Activated naive CD8-positive, alpha-beta T cell treated with anti-CD3 and anti-CD28 coated beads for 36 hours (primary cell): ENCODE measurements at places on chromosomes 6 and 20. TPM values are rescaled to one million over a fixed set of nuclear protein-coding genes. Genes with fewer than 3 reads are reported as not detected.
A peak's percentile ranks its signal among the peaks of the same experiment; 100 is the strongest.

DNA sequence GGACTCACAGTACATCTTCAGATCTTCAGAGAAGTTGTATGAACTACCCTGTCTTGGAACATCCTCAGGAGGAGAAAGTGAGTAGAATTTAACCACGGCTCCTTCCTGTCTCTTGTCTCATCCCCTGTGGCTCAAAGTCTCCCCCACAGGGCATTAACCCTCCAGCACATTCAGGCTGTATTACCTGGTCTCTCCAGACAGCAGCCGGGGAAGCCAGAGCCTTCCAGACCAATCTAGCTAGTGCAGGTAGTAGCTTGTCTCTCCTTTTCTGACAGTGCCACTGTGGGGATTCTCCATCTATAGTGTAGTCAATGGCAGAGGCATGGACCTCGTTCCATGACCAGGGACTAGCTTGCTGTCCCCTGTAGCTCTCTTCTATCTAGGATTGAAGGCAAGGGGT lies 16.9 kb upstream of the ELMO2 start:
- H3K4me1 ChIP-seq, result peaks cover 2% of the 10 kb centered on the region
- H3K4me3 ChIP-seq, result no peak overlapping the region
- DNase-seq, result no peak
- peaks cover 36% of the 10 kb centered on the region for H3K27me3 ChIP-seq
- no peak overlapping the region for H3K27ac ChIP-seq
- H3K36me3 ChIP-seq, result no peaks in the 10 kb centered on the region

DNA sequence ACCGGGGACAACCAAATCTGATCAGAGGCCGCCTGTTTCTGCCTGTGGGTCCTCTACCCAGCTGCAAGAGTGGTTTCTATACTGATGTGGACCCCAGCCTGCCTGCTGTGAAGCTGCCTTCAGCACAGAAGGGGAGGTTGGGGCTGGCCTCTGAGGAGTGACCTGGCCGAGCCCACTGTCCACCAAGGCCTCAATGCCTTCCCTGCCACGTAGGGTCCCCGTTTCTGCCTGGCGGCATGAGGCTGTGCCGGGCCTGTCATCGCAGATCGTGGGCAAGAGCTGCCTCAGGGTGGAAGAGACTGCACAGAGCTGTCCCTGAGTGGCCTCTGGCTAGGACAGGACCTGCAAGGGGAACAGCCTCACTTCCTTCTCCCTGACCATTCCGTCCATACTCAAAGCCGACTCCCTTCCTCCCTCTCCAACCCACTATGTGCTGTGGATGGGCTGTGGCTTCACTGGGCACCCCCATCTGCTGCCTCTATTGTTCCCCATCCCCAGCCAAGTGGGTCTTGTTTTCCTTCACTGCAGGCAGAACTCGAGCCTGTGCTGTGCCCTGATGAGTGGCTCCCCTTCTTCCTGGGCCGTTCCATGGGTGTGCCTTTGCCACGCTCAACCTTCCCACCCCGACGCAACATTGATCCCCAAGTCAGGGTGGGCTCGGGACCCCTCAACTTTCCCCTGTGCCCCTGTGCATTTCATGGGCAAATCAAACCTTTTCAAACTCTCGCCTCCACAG lies 60.3 kb downstream of the ERMARD start:
- no peak overlapping the region for H3K4me3 ChIP-seq
- H3K27ac ChIP-seq, result no peak overlapping the region
- H3K4me1 ChIP-seq, result peaks cover 17% of the 10 kb centered on the region
- H3K36me3 ChIP-seq, result no peaks in the 10 kb centered on the region
- peaks cover 47% of the 10 kb centered on the region for H3K27me3 ChIP-seq
- no peak for DNase-seq

GRCh38 chr6:15588971-15589634 lies 73.7 kb downstream of the DTNBP1 start:
- H3K27me3 ChIP-seq, result no peaks in the 10 kb centered on the region
- H3K36me3 ChIP-seq, result peaks cover 20% of the 10 kb centered on the region
- H3K4me3 ChIP-seq, result no peak overlapping the region
- H3K4me1 ChIP-seq, result peaks cover 37% of the 10 kb centered on the region
- DNase-seq, result no peak

DNA sequence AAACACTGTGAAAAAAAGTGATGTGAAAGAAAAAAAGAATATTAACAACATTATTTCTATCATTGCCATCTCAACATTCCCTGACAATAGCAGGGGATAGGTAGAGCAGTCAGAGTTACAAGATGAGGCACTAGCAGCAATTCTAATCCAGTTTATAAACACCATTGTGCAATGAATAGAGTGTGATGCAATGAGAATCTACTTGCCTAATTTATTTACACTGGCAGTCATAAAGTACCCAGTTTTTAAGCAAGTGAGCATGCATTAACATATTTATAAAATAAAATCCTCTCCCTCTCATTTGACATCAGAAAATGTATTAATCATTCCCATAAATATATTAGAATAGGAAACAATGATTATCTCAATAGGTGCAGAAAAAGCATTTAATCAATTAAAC lies 2.5 kb upstream of the MANEA start:
- peaks cover 36% of the 10 kb centered on the region for H3K4me1 ChIP-seq
- H3K27me3 ChIP-seq, result no peaks in the 10 kb centered on the region
- no peak overlapping the region for H3K27ac ChIP-seq

GRCh38 chr6:2110504-2110903 lies 134.9 kb downstream of the GMDS start:
- no peak for DNase-seq
- peak overlapping the region; percentile 92 for H3K27ac ChIP-seq
- peak overlapping the region; percentile 66 for H3K4me3 ChIP-seq
- H3K27me3 ChIP-seq, result no peaks in the 10 kb centered on the region

DNA sequence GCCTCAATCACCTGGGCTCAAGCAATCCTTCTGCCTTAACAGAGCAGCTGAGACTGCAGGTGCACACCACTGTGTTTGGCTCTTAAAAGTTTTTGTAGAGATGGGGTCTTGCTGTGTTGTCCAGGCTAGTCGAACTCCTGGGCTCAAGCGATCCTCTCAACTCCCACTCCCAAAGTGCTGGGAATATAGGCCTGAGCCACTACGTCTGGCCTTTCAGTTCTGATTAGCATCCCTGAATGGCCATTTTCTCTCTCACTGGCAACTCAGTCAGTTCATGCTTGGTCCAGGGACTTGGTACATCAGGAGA lies 28.5 kb downstream of the DNMT3B start:
- H3K27ac ChIP-seq, result no peak overlapping the region
- no peak overlapping the region for H3K4me3 ChIP-seq
- no peaks in the 10 kb centered on the region for H3K27me3 ChIP-seq
- peaks cover 30% of the 10 kb centered on the region for H3K4me1 ChIP-seq

DNA sequence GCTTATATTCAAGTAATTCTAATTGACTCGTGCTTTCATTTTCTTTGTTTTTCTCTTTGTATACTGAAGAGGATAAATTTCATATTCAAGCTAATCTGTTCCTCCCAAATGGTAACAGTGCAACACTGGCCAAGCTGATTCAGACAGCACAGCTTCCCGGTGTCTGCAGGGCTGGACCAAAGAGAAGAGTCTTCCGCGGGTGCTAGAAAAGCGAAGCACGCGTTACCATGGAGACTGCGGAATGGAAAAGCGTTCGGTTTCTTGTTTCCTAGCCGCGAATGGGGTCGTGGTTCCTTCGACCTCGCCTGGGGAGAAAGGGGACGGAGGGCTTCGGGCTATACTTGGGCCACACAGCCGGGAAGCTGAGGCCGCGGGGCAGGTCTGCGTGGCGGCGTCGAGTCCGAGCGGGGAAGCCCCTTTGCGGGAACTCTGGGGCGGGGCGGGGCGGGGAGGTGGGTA lies 6.2 kb upstream of the ZNF311 start:
- peaks cover 27% of the 10 kb centered on the region for H3K27me3 ChIP-seq
- peak; percentile 55 for DNase-seq
- H3K4me3 ChIP-seq, result peak overlapping the region; percentile 78
- peak overlapping the region; percentile 45 for H3K27ac ChIP-seq
- peaks cover 15% of the 10 kb centered on the region for H3K4me1 ChIP-seq

- no peak for DNase-seq
- H3K4me3 ChIP-seq, result peak overlapping the region; percentile 68
- peaks cover 8% of the 10 kb centered on the region for H3K36me3 ChIP-seq
- H3K4me1 ChIP-seq, result peaks cover 30% of the 10 kb centered on the region
- peaks cover 13% of the 10 kb centered on the region for H3K27me3 ChIP-seq
- H3K27ac ChIP-seq, result peak overlapping the region; percentile 86
These were observed 8.2 kb upstream of the CD83 start for GRCh38 chr6:14109411-14109826.

DNA sequence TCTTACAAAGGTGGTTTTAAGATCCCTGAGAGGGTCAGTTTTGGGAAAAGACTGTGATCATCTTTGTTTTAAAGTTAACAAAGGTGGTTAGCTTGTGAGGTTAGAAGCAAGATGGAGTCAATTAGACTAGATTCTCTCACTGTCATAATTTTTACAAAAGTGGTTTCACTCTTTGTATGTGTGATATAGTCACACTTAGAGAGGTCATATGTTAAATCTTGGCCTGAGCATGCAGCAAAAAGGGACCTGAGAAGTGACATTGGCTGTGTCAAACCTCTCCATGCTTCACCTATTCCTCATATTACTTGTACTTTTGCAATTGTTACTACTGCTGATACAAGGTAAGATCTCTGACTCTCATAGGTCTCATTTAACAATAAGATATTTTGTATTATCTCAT lies 368.0 kb downstream of the TBC1D32 start:
- no peaks in the 10 kb centered on the region for H3K4me1 ChIP-seq
- no peaks in the 10 kb centered on the region for H3K36me3 ChIP-seq
- no peak overlapping the region for H3K27ac ChIP-seq
- no peak for DNase-seq
- H3K27me3 ChIP-seq, result no peaks in the 10 kb centered on the region
- H3K4me3 ChIP-seq, result no peak overlapping the region

DNA sequence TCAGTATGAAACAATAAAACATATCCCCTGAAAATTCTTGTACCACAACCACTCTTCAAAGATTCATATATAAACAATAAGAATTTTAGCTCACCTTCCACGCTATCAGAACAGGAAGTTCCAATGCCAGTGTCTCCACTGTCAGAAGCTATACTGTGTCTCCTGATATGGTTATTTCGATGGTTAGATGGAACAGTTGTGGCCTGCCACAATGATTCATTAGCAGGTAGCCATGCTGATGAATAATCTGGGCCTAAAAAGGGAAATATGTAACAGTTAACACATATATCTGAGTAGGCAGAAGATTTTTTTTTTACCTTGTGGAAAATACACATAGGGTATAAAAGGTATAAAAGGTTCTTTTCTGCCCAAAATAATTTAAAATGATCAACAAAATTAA lies 19.0 kb downstream of the CEP85L start:
- peak; percentile 21 for DNase-seq
- no peaks in the 10 kb centered on the region for H3K27me3 ChIP-seq
- peak overlapping the region; percentile 42 for H3K27ac ChIP-seq
- no peak overlapping the region for H3K4me3 ChIP-seq

- no peak overlapping the region for H3K27ac ChIP-seq
- peaks cover 73% of the 10 kb centered on the region for H3K27me3 ChIP-seq
- no peak for DNase-seq
- H3K4me1 ChIP-seq, result peaks cover 4% of the 10 kb centered on the region
- H3K36me3 ChIP-seq, result no peaks in the 10 kb centered on the region
These were observed 1.3 kb upstream of the KCNQ2 start for GRCh38 chr20:63473555-63474449.

DNA sequence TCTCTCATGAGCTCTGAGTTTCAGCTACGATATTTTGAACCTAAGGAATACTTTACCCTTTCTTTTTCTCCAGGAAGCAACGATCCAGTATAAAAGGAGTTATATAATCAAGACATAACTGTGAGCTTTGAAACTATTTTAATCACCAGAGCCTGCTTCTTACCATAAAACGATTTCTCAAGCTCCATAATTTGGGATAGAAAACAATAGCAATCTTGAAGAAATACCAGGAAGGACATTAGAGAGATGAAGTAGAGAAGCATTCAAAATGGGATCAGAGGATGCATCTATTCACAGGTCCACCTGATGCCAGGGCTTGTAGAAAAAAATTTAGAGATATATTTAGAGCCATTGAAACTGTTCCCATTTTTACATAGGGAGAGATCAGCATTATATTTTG lies 135.9 kb downstream of the FUT9 start:
- no peak overlapping the region for H3K4me3 ChIP-seq
- H3K27me3 ChIP-seq, result peaks cover 5% of the 10 kb centered on the region
- no peak for DNase-seq
- peaks cover 2% of the 10 kb centered on the region for H3K4me1 ChIP-seq
- H3K36me3 ChIP-seq, result no peaks in the 10 kb centered on the region

- peaks cover 56% of the 10 kb centered on the region for H3K4me1 ChIP-seq
- DNase-seq, result no peak
- peaks cover 44% of the 10 kb centered on the region for H3K36me3 ChIP-seq
- peak overlapping the region; percentile 92 for H3K4me3 ChIP-seq
- H3K27me3 ChIP-seq, result no peaks in the 10 kb centered on the region
These were observed 2.3 kb downstream of the SNX9 start for GRCh38 chr6:157825243-157825904.

DNA sequence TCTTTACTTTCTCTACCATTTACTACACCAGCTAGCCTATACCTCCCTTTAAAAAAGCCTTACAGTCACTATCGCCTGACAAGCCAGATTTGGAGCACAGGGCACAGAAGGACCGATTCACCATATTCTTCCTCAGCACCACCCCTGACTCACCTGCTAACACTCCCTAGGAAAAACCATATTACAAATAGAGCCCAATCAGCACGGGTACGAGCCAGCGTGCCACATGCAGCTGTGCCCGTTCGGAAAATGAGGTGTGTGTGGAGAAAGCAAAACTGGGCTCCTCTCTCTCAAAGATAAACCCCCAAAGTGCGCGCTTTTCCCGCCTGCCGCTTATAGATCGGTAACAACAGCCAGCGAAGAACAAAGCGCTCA lies 1.2 kb downstream of the SYNCRIP start:
- no peak for DNase-seq
- peak overlapping the region; percentile 94 for H3K27ac ChIP-seq
- H3K4me1 ChIP-seq, result peaks cover 51% of the 10 kb centered on the region
- H3K4me3 ChIP-seq, result peak overlapping the region; percentile 92
- peaks cover 8% of the 10 kb centered on the region for H3K27me3 ChIP-seq

GRCh38 chr6:19342616-19343015 lies 494.6 kb upstream of the ID4 start:
- no peaks in the 10 kb centered on the region for H3K36me3 ChIP-seq
- no peak overlapping the region for H3K4me3 ChIP-seq
- H3K27me3 ChIP-seq, result no peaks in the 10 kb centered on the region
- H3K27ac ChIP-seq, result no peak overlapping the region

DNA sequence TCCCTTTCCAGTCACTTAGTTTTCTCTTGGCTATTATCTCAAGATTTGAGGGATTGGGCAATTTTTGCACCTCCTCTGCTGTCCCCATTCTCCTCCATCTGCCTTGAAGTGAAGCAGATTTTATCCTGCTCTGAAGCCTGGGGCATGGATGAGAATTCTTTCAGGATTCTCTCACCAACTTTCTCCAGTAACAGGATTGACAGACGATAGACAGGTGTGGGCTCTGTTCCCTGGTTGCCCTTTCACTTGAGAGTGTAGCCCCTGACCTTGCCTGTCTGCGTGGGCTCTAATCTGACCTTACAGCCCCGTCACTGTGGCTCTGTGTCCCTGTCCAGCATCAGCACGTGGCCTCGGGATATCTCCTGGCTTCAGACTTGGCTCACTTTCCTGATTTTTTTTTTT lies 27.1 kb downstream of the CDYL start:
- no peaks in the 10 kb centered on the region for H3K27me3 ChIP-seq
- H3K36me3 ChIP-seq, result peaks cover 27% of the 10 kb centered on the region
- DNase-seq, result no peak
- no peak overlapping the region for H3K27ac ChIP-seq
- no peak overlapping the region for H3K4me3 ChIP-seq
- peaks cover 77% of the 10 kb centered on the region for H3K4me1 ChIP-seq

The IBTK gene
- total RNA-seq, result 25.7 TPM

The GPX5 gene
- not detected for total RNA-seq

The NECAB3 gene
- 10.7 TPM for total RNA-seq

The PTPN1 gene
- total RNA-seq, result 54.0 TPM

The PI3 gene
- not detected for total RNA-seq

The PRND gene
- total RNA-seq, result not detected

The HRH3 gene
- total RNA-seq, result not detected

The WFDC10A gene
- total RNA-seq, result not detected

The HLA-DPA1 gene
- total RNA-seq, result 14.7 TPM
